Endothelial cell (in vitro differentiated cells): ENCODE measurements at places on chromosomes 1 and 21. TPM values are rescaled to one million over a fixed set of nuclear protein-coding genes. Genes with fewer than 3 reads are reported as not detected.

The RXFP4 gene
- total RNA-seq: not detected

DNA sequence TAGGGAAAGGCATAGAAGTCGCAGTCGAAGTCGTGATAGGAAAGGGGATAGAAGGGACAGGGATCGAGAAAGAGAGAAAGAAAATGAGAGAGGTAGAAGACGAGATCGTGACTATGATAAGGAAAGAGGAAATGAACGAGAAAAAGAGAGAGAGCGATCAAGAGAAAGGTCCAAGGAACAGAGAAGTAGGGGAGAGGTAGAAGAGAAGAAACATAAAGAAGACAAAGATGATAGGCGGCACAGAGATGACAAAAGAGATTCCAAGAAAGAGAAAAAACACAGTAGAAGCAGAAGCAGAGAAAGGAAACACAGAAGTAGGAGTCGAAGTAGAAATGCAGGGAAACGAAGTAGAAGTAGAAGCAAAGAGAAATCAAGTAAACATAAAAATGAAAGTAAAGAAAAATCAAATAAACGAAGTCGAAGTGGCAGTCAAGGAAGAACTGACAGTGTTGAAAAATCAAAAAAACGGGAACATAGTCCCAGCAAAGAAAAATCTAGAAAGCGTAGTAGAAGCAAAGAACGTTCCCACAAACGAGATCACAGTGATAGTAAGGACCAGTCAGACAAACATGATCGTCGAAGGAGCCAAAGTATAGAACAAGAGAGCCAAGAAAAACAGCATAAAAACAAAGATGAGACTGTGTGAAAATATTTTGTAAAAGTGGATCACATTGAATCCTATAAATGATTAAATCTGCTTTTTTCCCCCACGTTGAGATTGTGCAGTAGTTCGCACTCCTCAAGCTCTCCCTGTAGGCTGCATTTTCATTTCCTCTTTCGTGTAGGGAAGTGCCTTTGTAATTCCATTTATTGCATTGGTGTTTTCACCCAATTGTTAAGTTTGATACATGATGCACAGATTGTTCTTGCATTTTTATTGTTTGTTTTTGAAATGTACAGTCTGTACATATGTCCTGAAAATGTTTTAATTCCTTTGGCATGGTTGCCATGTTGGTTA is 7.5 kb downstream of the PRPF38B start:
- no peak for DNase-seq

GRCh38 chr21:9008636-9009035 is 1512.7 kb upstream of the TPTE start:
- DNase-seq: no peak

GRCh38 chr1:157279138-157279801 is 141.1 kb upstream of the ETV3 start:
- no peak for DNase-seq

DNA sequence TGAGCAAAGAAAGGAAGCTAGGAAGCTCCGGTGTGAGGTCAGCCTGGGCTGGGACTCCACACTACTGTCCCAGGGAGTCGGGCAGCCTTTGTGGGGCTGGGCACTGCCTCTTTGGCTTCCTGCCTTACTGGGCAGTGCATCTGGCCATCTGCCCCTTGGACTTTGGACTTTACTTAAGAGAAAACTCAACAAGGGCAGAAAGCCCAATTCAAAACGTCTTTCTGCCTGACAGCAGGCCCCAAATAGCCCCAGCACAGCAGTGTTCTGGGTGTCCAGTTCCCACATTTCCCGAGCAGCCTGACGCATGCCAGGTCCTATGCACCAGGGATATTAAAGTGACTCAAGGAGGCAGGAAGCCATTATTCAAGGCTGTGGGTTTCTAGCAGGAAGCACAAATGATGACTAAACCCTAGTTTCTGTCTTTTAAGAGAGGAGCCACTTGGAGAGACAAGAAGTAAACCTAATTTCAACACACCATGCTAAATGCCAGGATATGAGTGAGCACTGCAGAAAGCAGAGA is 37.9 kb upstream of the EDEM3 start:
- no peak for DNase-seq

DNA sequence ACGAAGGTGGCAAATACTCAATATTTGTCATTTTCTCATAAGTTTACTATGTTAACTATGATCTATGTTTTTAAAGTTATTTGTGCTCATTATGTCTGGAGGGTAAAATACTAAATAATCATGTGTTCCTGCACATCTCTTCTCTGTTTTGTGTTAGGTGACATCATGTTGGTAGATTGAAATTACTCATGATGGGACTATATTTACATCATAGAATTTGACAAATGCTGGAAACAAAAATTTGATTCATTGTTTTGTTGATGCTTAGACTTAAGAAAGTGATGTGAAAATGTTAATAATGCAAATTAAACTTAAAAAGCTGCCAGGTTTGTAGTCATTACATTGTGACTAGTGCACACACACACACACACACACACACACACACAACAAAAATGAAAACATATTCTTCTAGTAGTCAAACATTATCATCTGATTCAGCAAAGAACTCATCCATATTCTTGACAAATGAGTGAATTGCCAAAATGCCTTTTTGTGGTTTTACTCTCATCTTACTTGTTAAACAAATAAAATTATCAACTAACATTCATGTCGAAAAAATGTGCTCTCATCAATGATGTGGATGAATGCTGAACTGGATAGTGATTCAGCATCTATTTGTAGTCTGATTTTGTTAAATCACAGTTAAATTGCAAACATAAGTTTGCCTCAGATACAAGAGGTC is 870.7 kb downstream of the BRINP3 start:
- DNase-seq: no peak

DNA sequence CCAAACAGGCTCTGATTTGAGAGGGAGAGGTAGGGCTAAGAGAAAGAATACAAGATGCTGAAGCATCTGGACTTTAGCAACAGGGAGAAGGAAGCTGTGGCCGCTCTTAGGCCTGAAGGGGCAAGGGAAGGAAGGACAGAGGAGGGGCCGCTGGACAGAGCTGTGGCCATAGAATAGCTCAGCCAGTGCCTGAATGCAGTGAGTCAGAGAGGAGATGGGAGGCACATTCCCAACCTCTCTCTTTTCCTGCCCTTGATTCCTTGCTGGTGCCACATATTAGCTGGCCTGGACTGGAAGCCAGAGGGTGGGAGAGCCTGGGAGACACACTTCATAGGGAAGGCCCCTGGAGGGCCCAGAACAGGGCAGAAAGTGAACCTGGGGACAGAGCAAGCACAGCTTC is 83.4 kb upstream of the POU3F1 start:
- no peak for DNase-seq

The FLG gene
- total RNA-seq: not detected

The COG2 gene
- 24.3 TPM for total RNA-seq

- no peak for DNase-seq
Measured at GRCh38 chr1:116855191-116855619, 54.5 kb upstream of the PTGFRN start.

- DNase-seq: no peak
Measured at GRCh38 chr1:71733121-71733520, 549.2 kb downstream of the NEGR1 start.

DNA sequence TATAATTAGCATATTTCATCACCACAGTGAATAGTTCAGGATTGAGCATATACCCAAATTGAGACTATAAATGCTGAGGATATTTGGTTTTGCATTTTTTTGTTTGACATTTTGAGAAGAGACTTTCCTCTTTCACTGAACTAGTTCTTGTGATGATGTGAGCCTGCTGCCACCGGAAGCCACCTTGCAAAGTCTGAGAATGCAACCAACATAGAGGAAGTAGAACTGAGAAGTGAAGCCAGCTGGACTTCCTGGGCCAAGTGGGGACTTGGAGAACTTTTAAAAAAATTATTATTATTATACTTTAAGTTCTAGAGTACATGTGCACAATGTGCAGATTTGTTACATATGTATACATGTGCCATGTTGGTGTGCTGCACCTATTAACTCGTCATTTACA is 102.3 kb downstream of the RPE65 start:
- DNase-seq: no peak

The IGSF3 gene
- 29.4 TPM for total RNA-seq

- no peak for DNase-seq
Measured at GRCh38 chr1:221897321-221897721, 155.4 kb upstream of the DUSP10 start.

The LRRIQ3 gene
- 0.21 TPM for total RNA-seq

The TDRD10 gene
- total RNA-seq: 27.8 TPM

DNA sequence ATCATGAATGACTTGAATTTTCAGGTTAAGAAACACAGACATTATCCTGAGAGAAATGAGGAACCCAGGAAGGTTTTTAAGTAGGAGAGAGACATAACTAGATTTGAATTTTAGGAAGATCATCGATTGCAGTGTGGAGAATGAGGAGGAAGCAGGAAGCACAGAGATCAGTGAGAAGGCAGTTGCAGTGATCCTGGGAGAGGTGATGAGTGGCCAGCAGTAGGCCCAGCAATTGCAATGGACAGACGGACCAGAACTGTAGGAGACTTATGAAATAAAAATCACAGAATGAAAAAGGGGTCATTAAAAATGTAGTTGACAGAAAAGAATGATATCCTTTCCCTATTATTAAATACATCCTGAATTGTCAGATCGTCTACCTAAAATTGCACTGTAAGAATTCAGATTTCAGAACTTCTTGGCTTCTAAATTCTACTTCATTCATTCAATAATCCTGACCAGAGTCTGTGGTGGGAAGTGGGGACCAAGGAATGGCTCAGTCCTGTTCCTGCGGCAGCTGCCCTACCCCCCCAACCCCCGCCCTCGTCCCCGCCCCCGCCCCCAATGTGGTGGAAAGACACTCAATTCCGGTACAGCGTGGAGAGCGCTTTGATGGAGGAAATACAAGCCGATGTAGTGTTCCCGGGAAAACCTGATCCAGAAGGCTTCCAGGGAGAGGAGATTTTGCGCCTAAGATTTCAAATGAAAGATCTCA is 35.1 kb downstream of the SLC2A1 start:
- DNase-seq: no peak

DNA sequence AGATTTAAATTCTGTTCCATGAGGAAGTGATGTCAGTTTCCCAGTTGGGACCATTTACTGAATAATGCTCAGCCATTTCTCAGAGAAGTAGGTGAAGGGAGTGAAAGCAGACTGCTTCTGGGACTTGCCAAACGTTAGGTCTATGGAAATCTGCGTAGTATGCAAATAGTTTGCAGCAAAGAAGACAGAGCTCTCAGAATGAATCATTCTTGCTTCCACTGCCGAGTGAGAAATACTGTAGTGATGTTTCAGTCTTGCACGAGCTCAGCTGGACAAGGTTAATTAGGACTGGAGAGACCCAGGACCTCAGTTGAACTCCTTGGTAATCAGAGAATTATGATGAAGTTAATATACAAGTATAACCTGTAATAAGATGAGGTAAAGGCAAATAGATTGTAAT is 317.7 kb upstream of the DAB1 start:
- no peak for DNase-seq

The HCN3 gene
- 7.3 TPM for total RNA-seq

GRCh38 chr1:156571919-156572662 is at the start of gene IQGAP3:
Gene IQGAP3, minus strand, starts transcription at chr1:156572565. Its CDS starts 36 bp downstream, at chr1:156572529.
- DNase-seq: peak; percentile 87

The TDRKH gene
- total RNA-seq: 27.2 TPM

DNA sequence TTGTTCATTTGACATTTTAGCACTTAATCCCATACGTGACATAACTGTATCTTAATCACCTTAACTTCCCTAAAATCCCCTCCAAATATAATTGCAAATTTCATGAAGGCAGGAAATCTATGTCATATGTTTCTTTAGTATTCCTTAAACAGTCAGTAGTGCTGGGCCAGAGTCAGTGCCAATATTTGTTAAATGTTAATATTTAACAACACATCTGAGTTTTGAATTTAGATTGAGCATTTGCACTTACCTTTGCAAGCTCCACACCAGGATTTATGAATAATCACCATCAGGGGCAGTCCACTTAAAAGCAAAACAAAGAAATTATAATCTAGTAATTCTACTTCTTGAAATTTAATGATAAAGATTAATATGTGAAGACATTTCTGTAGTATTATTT is 5.3 kb downstream of the KTI12 start:
- no peak for DNase-seq

The CNR2 gene
- not detected for total RNA-seq

The OR2W3 gene
- 0.87 TPM for total RNA-seq

The PIK3C2B gene
- 256 TPM for total RNA-seq

- no peak for DNase-seq
Measured at GRCh38 chr1:85608851-85609250, 28.3 kb downstream of the CCN1 start.

DNA sequence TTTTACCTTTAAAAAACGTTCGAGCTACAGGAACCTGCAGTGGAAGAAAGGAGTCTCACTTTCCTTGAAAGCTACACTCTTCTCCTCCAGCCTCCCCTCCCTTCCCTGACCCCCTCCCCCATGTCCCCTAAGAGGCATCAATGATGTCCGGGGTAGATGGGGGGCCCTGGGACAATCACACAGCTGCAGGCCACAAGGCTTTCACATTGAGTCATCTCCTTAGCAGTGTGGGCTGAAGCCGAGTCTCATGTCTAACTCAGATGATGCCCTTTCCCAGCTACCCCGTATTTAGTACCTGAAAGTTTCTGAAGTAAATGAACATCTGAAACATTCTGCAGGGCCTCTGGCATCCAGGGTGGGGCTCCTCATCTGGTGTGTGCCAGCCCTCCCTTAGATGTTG is 6.3 kb upstream of the GPR25 start:
- no peak for DNase-seq

DNA sequence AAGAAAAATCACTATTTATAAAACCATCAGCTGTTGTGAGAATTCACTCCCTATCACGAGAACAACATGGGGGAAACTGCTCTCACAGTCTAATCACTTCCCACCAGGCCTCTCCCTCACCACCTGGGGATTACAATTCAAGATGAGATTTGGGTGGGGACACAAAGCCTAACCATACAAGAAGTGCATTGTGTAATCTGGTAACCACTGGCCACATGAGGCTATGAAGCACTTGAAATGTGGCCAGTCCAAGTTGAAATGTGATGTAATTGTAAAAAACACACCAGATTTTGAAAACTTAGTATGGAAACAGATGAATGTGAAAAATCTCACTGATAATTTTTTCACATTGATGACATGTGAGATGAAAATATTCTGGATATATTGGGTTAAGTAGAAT is 293.8 kb downstream of the TTLL7 start:
- DNase-seq: no peak

The LAMB3 gene
- 0.21 TPM for total RNA-seq

- DNase-seq: no peak
Measured at GRCh38 chr1:221888801-221889200, 146.9 kb upstream of the DUSP10 start.

The SUSD4 gene
- 18.5 TPM for total RNA-seq

- no peak for DNase-seq
Measured at GRCh38 chr1:64492424-64492823, 22.5 kb downstream of the CACHD1 start.

DNA sequence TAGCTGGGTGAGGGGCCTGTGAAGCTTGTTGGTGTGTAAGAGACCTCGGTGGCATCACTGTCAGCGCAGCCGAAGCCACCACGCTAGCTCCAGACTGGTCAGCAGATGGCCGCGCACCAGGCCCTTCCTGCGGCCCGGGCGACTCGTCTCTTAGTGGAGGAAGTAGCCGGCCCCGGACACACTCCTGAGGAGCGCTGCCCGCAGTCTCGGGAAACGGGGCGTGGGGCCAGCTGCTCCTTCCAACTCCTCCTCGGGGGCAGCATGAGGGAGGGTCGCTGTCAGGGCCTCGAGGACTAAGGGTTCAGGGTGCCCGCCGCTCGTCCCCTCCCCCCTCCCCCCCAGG is 20.4 kb downstream of the H3-3A start:
- peak; percentile 54 for DNase-seq

- no peak for DNase-seq
Measured at GRCh38 chr21:29748391-29749167, 191.2 kb downstream of the GRIK1 start.

The FAM72C gene
- 2.5 TPM for total RNA-seq
